ENCODE measurements at places on chromosomes 1 and 21.
A peak's percentile ranks its signal among the peaks of the same experiment; 100 is the strongest.

- DNase-seq: no peak
These were observed 8.8 kb downstream of the CD1E start for GRCh38 chr1:158362482-158362881.

DNA sequence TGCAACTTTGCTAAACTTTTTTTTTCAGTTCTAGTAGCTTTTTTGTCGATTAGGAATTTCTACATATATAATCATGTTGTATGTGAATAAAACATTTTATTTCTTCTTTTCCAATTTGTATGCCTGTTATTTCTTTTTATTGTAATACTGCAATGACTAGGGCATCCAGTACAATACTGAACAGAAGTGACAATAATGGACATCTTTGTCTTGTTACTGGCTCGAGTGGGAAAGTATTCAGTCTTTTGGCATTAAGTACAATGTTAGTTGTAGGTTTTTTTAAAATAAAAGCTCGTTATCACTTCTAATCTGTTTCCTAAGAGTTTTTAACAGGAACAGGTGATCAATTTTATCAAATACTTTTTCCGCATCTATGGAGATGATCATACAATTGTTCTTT is 9.8 kb downstream of the STPG1 start:
- DNase-seq: no peak

GRCh38 chr1:198056255-198056654 is 100.5 kb upstream of the NEK7 start:
- DNase-seq: peak; percentile 35

DNA sequence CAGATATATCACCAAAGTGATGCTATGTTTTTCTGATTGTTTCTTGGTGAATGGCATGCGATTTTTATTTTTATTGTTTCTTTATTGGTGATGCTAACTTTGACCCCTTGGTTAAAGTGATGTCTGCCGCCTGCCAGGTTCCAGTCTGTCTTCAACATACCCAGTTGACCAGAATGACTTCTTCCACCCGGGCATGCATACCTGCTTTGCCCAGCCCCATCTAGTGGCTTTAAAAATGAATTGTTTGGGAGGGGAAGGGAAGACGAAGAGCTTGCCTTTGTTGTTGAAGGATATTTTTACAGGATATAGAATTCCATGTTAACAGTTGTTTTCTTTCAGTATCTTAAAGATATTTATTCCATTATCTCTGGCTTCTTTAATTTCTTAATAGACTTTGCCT is 65.1 kb downstream of the ATG4C start:
- no peak for DNase-seq

GRCh38 chr1:8911416-8912309 is 33.2 kb upstream of the ENO1 start:
- no peak for DNase-seq

All from endothelial cell (in vitro differentiated cells).